ENCODE measurements at places on chromosomes 6 and 20.

DNA sequence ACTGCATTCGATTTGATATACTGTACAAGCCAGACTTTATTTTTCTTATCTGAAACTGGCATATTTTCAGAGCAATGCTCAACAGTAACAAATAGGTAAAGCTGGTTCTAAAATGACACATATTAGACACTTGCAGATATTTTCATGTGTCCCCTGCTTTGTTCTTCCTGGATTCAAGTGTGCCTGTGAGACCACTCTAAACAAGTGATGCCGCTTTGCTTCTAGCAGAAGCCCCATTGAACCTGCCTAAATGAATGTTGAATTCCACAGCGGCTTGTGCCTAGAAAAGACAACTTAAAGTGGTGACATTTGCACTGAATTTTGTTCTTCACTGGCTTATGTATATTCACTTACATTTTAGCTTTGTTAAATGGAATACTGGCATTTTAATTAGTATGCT is 115.7 kb downstream of the AKAP7 start:
- DNase-seq, result no peak

GRCh38 chr6:149337320-149337719 is 19.8 kb downstream of the TAB2 start:
- DNase-seq, result no peak

DNA sequence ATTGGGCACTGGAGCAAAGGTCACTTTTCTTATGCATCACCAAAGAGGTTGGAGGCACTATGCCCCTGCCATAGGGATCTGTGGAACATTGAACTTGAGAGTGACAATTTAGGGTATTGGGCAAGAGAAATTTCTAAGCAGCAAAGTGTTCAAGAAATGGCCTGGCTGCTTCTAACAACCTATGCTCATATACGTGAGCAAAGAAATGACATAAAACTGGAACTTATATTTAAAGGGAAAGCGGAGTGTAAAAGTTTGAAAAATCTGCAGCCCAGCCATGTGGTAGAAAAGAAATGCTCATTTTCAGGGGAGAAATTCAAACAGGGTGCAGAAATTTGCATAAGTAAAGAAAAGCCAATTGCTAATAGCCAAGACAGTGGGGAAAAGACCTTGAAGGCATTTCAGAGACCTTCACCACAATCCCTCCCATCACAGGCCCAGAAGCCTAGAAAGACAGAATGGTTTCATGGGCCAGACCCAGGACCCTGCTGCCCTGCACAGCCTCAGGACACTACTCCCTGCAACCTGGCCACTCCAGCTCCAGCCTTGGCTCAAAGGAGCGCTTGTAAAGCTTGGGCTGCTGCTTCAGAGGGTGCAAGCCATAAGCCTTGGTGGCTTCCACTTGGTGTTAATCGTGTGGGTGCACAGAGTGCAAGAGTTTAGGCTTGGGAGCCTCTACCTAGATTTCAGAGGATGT is 24.4 kb downstream of the NCR2 start:
- DNase-seq, result no peak

GRCh38 chr6:71724456-71725125 is 161.8 kb upstream of the RIMS1 start:
- no peak for DNase-seq

- no peak for DNase-seq
Measured at GRCh38 chr20:37228082-37228481, 33.5 kb downstream of the GHRH start.

- peak; percentile 28 for DNase-seq
Measured at GRCh38 chr20:25247518-25247955, 348 bp upstream of the PYGB start.

DNA sequence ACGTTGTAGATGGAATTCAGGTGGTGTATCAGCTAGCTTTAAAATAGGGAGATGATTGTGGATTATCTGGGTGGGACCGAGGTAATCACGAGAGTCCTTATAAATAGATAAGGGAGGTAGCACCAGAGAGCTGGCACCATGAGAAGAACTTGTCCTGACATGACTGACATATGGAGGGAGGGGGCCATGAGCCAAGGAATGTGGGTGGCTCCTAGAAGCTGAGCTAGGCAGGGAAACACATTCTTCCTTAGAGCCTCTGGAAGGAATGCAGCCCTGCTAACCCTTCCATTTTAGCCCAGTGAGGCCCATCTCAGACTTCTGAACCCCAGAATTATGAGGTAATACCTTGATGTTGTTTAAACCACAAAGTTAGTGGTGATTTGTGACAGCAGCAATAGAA is 321.1 kb upstream of the SULF2 start:
- no peak for DNase-seq

DNA sequence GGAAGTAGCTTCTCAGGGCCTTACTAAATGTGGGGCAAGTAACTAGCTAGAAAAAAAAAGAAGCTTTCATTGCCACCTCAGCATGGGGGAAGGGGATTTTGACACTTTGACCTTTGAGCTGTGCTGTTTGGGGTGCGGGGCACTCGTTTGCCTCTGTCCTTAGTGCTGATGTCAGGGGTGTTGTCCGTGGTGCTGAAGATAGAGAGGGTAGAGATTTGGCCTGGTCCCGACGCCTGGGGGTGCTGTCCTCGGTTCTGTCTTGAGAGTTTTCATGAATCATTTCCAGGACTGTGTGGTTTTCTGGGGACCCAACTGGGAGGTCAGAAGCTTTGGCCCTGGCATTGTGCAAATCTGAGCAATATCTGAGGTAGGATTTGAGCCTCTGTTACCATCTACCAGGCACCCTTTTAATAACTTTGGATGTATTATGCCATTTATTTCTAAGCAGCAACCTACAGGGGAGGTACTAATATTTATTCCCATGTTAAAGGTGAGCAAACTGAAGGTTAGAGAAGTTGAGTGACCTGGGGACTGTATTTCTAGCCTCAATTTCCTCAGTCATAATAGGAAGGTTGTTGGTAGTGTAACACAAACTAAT is 78.0 kb downstream of the DLGAP4 start:
- DNase-seq, result peak; percentile 32

GRCh38 chr6:70864401-70864800 is 92.5 kb downstream of the B3GAT2 start:
- no peak for DNase-seq

GRCh38 chr6:11262242-11262641 is 29.8 kb upstream of the NEDD9 start:
- no peak for DNase-seq

DNA sequence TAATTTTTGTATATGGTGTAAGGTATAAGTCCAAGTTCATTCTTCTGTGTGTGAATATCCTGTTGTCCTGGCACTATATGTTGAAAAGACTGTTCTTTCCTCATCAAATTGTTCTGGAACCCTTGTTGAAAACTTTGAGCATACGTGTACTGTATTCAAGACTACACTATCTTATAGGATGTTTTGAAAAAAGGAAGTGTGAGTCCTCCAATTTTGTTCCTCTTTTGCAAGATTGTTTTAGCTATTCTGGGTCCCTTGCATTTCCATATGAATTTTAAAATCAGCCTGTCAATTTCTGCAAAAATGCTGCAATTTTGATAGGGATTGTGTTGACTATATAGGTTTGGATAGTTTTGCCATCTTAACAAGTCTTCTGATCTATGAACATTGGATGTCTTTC is 195.2 kb downstream of the BACH2 start:
- no peak for DNase-seq

DNA sequence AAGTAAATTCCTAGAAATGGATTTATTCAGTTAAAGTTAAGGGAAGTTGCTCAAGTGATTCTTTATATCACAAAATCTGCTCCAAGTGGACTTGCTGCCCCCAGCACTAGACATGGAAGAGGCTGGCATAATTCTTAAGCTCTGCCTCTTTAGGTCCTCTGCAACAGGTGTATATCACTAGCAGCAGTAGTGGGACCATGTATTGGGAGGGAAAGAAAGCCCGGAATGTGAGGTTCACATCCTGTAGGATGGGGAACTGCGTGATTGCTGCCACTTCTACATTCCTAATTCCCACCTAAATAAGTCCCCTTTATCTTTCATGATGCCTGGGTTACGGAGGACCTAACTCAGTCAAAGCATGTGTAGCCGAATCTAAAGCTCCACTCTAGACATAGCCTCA is 13.2 kb downstream of the SPATS1 start:
- DNase-seq, result no peak

- DNase-seq, result no peak
Measured at GRCh38 chr6:101226677-101227135, 166.8 kb upstream of the GRIK2 start.

- no peak for DNase-seq
Measured at GRCh38 chr6:119594907-119595306, 245.3 kb upstream of the MAN1A1 start.

DNA sequence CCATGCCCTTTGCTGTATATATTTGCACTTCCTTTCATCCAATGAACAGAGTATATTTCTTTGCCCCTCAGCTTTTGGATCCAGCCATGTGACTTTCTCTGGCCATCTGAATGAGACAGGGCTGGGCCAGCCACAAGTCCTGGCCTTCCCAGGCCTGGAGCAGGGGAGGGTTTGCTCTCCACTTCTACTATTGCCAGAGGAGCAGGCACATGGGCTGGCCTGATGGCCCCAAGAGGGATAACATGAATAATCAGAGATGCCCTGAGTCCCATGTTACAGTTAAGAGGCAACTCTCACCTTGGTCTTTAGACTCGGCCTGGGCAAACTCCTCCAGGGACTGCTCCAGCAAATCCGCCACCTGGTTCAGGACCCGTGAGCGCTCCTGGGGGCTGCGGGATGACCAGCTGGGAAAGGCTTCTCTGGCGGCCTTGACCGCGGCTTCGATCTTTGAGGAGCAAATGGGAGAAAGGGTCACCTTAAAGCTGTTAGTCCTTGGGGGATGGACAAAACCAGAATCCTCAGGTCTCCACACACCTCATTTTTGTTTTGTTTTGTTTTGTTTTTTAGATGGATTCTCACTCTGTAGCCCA is 6.3 kb downstream of the ALDH8A1 start:
- DNase-seq, result no peak

DNA sequence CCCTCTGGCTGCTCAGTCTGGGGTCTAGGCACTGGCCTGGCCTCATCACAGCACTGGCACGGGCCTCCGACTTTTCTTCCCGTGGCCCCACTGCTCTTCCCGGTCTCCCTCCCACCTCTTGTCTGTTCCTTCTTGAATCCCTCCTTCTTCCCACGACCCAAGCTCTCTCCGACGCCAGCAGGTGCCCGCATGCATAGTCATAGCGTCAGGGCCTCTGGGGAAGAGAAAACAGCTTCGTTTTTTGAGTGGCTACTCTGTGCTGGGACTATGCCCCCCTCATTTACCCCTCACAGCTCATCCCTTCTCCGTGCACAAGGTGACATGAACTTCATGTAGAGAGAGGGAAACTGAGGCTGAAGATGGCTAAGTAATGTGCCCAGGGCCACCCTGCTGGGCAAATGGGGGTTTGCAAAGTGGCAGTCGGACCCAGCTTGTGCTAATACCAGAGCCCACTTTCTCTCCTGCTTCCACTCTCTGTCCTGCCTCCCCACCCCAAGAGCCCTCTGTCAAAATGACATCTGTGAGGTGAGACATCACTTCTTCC is 59.2 kb downstream of the SYNJ2 start:
- no peak for DNase-seq

DNA sequence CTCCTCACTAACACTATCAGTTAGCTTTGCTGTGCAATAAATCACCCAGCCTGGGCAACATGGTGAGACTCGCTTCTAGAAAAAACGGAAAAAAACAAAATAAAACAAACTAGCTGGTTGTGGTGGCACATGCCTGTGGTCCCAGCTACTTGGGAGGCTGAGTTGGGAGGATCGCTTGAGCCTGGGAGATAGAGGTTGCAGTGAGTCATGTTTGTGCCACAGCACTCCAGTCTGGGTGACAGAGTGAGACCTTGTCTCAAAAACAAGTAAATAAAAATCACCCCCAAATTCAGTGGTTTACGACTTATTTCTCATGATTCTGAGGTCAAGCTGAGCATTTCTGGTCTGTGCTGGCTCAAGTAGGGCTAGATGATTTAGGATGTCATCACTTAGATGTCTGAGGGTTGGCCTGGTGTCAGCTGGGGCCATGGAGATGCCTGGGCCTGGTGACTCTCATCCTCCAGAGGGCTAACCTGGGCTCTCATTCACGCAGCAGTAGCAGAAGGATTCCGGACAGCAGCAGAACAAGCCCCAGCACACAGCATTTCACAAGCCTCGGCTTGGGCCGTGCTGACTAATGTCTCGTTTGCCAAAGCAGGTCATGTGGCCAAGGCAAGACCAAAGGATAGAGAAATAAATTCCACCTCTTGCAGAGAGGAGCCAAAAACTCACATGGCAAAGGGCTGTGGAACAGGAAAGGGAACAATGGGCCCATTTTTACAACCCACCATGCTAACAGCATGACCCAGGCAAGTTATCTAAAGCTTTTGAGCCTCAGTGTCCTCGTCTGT is 32.5 kb downstream of the MGME1 start:
- no peak for DNase-seq

GRCh38 chr20:10338426-10339180 is 95.4 kb downstream of the MKKS start:
- DNase-seq, result no peak

DNA sequence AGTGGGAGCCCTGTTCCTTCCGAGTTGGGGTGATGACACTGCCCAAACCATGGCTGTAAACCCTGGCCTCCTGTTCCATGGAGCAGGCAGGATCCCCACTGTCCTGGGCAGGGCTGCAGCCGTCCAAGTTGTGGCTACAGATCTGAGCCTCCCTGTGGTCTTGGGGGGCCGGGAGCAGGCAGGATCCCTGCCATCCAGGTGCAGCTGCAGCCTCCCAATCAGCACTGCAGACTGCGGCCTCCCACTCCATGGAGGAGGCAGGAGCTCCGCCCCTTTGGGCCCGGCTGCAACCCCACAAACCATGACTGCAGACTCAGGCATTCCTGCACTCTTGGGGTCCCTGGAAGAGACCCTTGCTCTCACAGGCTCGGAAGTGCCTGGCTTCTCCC is 872.1 kb upstream of the GJE1 start:
- DNase-seq, result no peak

- no peak for DNase-seq
Measured at GRCh38 chr20:36219671-36220220, 16.5 kb upstream of the AAR2 start.

DNA sequence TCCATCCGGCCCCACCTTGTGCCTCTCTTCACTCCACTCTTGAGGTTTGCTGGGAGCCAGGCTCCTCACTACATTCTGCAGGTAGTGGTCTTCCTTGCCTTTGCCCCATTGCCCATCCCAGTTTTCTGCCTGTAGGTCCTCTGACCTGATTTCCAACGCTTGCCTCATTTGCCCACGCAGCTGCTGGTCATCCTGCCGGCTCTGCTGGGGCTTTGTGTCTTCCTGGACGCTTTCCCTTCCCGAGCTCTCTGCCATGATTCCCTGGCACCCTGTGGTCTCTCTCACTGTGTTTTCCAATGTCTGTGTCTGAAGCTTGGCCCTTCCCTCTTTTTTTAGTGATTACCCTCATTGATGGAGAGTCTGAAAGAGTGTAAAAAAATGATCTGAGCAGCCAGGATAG is 451.6 kb downstream of the UTRN start:
- DNase-seq, result no peak

Data from stimulated activated CD4-positive, alpha-beta T cell treated with anti-CD3 and anti-CD28 coated beads, Interleukin-2, amount 100 ng/mL, for 24 hours (primary cell).